ENCODE measurements at places on chromosomes 3 and 15. TPM values are rescaled to one million over a fixed set of nuclear protein-coding genes. Genes with fewer than 3 reads are reported as not detected.

DNA sequence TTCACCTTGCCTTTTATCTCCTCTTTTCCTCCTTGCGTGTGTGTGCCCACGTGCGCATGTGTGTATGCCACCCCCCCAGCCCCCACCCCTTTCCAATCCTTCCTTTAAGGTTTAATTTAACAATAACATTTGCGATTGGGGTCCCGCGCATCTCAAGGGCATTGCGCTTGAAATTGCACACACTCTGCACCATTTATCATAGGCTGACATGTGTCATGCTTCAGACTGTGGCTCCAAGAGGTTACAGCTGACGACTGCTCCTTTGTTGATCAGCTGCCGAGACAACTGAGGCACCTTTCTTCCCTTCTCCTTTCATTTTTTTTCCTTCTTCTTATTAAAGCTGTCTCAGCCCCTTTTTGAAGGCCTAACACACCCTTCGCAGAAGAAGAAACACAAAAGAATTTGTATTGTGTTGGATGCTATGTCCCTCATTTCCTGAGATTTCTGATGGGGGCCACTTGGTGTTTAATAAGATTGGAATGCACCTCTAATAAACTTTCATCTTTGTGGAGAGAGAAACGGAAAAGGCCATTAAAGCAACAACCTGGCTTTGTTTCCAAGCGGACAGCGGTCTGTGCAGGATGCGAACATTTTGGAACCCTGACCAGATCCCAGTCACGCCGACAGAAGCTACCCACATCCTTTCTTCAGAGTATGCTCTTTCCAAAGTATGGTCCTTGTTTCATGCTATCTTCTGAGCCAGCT is 470.1 kb downstream of the MCTP2 start:
- DNase-seq = no peak

DNA sequence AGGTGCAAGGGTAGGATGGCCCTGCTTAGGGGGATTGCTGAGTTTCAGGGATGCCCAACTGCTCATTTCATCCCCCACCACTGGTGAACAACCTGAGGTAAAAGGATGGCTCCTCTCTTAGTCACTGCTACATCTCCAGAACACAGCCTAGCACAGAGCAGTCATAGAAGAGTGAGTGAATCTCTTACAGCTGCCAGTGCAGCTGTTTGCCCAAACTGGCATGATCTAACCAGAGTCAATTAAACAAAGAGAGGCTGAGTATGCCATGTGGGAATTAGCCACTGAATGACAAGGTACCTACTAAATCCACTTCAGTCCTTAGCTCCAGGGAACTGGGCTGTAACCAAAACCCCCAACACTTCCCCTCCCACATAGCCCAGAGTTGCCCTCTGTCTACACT is 6.8 kb upstream of the NCKIPSD start:
- DNase-seq = no peak

DNA sequence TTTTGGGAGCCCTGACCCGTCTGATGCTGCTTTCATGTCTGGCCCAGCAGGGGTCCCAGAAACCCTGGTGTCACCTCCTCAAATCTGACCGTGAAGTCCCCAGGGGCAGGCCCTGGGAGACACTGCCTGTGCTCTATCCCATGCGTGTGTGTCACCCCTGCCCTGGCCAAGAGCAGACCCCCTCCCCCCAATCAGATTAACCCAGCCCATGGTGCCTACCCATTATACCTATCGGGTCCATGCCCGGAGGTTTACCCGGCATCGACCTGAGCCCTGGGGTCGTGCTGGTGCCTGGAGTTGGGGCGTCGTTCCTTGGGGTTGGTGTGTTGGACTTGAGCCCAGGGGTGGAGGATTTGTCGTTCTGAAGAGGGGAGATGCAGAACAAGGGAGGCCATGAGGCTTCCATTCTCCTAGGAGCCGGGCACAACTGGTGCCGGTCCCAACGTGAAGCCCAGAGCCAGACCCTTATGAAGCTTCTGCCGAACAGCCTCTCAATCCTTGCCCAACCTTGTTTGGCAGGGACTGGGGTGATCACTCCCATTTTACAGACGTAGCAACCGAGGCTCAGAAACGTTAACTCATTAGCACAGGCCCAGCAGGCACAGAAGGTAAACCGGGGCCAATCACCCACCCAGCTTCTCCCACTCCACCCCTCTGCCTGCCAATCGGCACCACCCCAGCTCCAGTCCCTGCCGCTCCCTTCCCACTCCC is 39.6 kb downstream of the TLE3 start:
- DNase-seq = no peak

DNA sequence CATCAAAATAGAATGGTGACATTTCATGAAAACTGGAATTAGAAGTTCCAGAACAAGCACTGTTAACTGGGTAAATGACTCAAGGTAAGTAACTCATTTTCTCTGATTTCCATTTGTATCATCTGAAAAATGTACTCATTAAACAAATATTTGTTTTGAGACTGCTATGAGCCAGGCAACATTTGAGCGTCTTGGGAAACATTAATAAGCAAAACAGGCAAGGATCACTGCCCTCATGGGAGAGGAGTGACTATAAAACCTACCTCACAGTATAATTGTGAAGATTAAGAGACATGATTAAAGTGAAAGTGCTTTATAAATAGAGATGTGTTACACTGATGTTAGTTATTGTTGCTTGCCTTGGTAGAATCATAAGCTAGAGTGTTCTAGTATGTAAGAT is 711.8 kb upstream of the UBE2E2 start:
- DNase-seq = no peak

DNA sequence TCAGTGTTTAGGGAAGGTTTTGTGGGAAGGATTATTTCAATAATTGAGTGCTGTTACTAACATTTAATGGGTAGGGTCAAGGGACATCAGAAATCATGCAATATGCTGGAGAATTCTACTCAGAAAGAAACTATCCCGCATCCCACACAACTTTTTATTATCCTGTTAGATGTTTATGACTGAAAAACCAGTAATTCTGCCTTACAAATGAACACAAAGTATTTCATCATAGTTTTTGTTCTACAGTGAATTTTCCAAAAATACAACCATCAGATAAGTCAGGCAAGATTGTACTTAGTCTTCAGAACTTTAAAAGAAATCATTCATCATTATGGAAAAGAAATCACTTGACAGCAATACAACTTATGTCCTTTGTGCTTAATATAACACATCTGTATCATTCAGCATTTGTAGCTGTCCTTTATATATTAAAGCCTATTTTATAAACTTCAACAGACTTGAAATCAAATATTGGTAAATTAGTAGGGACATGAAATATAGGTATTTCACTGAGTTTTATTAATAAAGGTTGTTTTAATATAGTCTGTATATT is 61.9 kb downstream of the TRPM7 start:
- DNase-seq = no peak

The GABRB3 gene
- total RNA-seq = 0.91 TPM

- DNase-seq = no peak
Measured at GRCh38 chr3:42662813-42663535, 9.5 kb downstream of the ZBTB47 start.

The GPR149 gene
- total RNA-seq = not detected

The SLC6A1 gene
- 0.32 TPM for total RNA-seq

- no peak for DNase-seq
Measured at GRCh38 chr3:169324452-169324785, 339.1 kb downstream of the MECOM start.

- no peak for DNase-seq
Measured at GRCh38 chr15:59158701-59159034, 48.0 kb upstream of the LDHAL6B start.

DNA sequence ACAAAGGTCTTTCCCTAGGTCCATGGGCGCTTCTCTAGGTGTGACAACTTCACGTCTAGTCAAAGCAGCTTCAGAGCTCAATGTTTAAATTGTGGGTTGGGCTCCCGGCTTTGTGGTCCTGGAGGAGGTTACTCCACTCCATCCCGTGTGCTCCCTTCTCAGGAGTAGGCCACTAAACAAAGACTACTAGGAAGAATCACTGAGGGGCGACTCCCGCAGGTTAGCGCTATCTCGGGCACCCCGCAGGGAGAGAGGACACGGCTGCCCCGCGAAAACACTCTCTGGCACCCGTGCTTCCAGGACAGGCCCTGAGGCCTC is 500 bp downstream of the PARP6 start:
- peak; percentile 4 for DNase-seq

The CAMKV gene
- not detected for total RNA-seq

The EHHADH gene
- total RNA-seq = 1.4 TPM

The CCR8 gene
- not detected for total RNA-seq

The TERC gene
- total RNA-seq = 12.0 TPM

- peak; percentile 73 for DNase-seq
Measured at GRCh38 chr3:4983739-4984510, 4.7 kb downstream of the BHLHE40 start.

DNA sequence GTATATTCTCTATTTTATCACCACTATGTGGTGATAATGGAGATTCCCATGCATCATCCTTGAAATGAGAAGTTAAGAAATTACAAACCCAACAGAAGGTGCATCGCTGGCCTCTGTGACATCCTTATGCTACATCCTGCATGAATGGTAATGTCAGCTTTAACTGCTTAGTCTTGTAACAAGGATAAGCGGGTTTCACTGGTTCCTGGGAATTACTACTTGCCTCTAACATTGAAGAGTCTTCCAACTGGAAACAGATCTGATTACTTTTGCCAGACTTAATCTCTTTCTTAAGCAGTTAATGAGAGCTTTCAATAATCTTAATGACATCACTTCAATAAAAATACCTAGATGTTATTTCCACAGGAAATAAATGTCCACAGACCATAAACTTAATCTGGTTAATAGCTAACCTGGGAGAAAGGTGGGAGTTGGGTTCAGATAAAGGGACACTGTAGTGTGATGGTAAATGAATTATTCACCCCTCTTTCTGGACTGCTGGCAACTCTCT is 44.0 kb downstream of the FMN1 start:
- DNase-seq = no peak

GRCh38 chr3:9099702-9100512 is 136.6 kb upstream of the RAD18 start:
- DNase-seq = no peak

DNA sequence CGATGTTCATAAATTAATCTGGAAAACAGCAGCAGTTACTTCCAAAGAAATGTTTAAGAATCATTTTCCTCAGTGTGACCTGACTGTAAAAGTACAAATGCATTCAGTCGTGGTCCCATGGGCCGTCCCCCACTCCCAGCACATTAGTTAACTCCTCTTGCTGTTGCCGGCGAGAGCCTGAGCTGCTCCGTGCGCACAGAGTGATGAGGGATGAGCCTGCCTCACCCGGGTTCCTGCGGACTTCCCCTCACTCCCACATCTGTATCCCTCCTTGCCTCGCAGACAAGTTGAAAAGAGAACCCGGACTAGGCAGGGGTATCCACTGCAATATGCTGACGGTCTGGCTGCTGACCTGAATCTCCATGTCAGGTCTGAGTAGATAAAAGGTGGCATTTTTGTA is 861.7 kb upstream of the NR2F2 start:
- no peak for DNase-seq

The PIGB gene
- 1.2 TPM for total RNA-seq

GRCh38 chr3:37181756-37182155 is 7.4 kb upstream of the LRRFIP2 start:
- no peak for DNase-seq

GRCh38 chr3:170962411-170962810 is 54.0 kb upstream of the EIF5A2 start:
- no peak for DNase-seq

The RFTN1 gene
- 12.0 TPM for total RNA-seq
